Vagina (tissue), 2 donors: ENCODE measurements at places on chromosomes 1 and 21.

DNA sequence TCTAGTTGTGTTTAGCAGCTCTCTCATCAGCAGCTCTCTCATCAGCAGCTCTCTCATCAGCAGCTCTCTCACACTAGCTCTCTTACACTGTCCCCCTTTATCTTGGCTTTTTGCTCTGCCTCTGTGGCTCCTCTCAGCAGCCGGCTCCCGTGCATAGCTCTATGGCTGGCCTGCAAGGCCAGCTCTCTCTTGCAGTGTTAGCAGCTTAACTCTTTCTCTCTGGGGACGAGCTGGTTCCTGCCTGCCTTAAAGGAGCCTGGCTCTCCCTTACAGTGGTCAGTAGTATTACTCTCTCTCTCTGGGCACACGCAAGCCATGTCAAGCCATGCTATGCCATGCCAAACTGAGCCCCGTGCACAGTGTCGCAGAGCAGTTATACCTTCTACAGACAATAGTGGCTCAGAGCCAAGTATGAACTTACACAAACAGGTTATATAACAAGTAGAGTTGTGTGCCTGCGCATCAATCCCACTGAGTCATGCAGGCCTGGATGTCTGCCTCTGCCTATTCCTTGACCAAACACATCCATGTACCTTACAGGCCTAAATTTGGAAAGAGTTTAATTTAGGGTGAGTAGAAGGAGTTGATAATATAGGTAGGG, 295.9 kb downstream of the TPR start:
- no peak for DNase-seq

DNA sequence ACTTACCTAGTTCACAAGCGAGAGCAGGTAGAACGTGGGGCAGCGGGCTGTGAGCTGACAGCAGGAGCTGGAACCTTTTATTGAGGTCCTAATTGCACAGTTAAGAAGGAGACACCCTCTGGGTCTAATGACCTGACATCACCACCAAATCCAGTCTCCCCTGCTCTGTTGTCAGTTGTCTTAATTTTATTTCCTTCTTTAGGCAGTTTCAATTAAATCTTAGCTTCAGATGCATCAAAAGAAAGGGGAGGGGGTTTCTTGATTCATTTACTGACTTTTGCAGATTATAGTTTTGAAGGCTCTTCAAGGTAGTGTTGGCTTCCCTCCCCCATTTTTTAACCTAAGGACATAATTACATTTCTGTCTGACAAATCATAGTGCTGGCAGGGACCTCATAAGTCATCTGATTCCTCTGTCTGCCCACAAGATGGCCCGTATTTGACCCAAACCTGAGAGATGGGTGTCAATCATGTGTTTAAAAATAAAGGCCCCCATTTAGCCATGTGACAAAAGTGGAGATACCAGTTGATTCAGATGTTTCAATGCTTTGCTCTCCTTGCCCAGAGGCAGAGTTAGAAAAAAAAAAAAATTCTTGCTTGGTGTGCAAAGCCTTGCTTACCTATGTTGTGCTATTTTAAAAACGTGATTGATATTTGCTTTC, at the start of gene TCHHL1:
TSS of gene TCHHL1 (minus strand) at position 51 of the 661 bp plus-strand sequence. CDS start 921 bp downstream, outside the sequence.
- DNase-seq: no peak

GRCh38 chr1:48221122-48221521, 1.4 kb upstream of the SLC5A9 start:
- no peak for DNase-seq

GRCh38 chr1:17819129-17819802, 64.1 kb downstream of the ACTL8 start:
- DNase-seq: no peak

GRCh38 chr1:995665-996633, 3.9 kb downstream of the HES4 start:
- DNase-seq: no peak
